CD4-positive, CD25-positive, alpha-beta regulatory T cell (primary cell): ENCODE measurements at places on chromosomes 1 and 21. TPM values are rescaled to one million over a fixed set of nuclear protein-coding genes. Genes with fewer than 3 reads are reported as not detected.

DNA sequence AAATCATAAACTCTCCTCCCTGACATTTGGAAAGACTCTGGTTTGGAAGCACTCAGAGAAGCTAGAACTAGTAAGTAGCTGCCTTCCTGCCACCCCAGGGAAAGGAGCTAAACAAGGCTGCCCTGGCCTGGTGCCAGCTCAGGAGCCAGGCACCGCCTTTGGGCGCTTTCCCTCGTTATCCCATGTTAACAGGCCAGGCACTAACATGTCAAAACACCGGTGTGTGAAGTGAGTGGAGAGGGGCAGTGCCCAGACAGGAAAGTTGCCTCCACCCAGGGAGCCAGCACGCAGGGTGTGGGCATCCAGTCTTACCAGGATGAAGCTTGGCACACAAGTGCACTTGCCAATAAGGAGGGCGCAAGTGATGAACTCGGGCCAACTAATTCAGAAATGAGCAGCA, 346.8 kb downstream of the RRAGC start:
- no peak for DNase-seq

DNA sequence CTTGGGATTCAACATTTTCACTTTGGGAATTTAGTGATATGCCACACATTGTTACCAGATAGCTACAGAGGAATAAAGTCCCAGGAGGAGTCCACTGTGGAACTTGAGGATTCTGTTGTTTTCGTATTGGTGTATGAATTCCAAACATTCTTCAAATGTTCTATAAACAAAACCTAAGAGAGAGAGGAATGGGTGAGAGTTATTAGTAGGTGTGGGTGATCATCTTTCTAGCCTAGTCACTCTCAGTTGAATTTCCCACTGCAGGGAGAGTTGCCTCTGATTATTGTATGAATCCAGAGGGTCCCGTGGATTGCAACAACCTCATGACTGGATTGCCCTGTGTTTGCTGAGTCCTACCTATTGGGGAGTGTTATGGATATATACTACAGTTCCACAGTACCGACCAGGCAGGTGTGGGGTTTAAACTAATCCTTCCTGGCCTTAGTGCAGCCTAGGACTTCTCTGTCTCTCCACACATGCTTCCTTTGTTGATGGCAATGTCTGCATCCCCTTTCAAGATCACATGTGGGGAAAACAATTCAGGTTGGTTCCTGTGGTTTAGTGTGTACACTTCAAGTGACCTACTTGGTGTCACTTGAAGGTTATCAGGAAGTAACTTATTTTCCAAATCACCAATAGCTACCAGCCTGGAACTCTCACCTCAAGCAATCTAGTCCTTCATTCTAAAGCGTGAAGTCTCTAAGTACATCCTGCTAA, 91.8 kb downstream of the ADCY10 start:
- no peak for DNase-seq

- no peak for DNase-seq
These were observed 22.9 kb upstream of the VPS13D start for GRCh38 chr1:12206792-12207424.

GRCh38 chr1:215444715-215445414, 122.2 kb upstream of the KCTD3 start:
- no peak for DNase-seq

GRCh38 chr1:112626193-112626592, 6.6 kb downstream of the CAPZA1 start:
- no peak for DNase-seq

GRCh38 chr1:16724718-16725438, 15.4 kb upstream of the RNU1-4 start:
- DNase-seq: no peak

GRCh38 chr1:10530281-10530740, 55.6 kb downstream of the PEX14 start:
- DNase-seq: no peak

DNA sequence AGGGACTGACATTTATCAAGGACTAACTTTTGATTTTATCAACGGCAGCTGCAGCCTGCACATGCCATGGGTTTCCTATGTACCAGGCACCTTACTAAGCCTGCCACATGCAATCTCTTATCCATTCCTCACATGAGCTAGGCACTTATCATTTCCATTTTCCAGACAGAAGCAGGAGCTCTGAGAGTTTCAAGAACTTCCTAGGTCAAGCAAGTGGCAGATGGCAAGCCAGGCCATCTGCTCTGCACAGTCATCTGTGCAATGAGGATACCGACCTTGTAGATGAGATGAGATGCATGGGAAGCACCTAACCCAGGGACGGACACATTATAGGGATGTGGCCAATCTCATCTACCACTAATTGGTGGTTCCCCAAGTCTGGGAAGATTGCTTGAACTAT, 339.4 kb upstream of the USP24 start:
- no peak for DNase-seq

GRCh38 chr1:185636848-185637247, 97.3 kb upstream of the HMCN1 start:
- DNase-seq: no peak

DNA sequence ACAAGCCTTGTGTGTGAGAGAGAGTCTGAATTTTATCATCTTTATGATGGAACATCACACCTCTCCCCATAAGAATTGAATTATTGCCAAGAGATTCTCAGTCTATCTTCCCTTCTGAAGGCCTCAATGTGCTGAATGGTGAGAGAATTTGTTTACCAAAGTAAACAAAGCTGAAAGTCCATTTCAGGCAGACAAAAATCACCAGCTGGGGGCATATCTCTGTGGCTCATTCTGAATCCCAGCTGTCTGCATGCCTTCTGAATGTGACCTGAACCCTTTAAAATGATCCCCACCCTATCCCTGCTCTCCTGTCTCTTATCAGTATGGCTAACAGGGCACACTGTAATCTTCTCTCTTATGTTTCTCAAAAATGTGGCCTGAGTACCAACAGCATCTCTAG, 99.1 kb upstream of the CAMK1G start:
- no peak for DNase-seq

GRCh38 chr1:26726784-26727183, 31.0 kb downstream of the ARID1A start:
- no peak for DNase-seq

DNA sequence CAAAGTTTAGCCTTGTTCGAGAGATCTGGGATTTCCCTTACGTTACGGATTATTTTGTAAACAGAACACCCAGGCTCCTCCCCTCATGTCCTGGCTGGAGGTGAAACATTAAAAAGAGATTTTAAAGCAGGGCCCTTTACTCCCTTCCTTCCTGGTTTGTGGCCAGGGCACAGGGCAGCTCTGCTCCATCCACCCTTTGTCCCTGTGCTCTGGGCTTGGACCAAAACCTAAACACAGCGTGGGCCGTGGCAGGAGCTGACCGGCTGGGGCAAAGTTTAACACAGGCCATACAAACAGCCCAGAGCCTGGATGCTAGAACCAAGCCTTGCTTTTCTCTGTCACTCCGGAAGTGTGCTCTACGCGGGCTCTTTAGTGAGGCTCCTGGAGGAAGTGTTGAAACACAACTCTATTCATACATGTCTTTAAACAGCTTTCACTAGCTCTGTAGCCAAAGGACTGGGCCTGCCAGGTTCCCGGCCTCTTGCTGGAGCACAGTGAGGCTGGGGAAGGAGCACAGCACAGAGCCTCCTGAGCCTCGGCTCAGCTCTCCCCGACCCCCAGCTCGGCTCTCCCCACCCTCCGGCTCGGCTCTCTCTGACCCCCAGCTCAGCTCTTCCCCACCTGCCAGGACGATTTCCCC, 84.7 kb downstream of the PDE9A start:
- DNase-seq: no peak

DNA sequence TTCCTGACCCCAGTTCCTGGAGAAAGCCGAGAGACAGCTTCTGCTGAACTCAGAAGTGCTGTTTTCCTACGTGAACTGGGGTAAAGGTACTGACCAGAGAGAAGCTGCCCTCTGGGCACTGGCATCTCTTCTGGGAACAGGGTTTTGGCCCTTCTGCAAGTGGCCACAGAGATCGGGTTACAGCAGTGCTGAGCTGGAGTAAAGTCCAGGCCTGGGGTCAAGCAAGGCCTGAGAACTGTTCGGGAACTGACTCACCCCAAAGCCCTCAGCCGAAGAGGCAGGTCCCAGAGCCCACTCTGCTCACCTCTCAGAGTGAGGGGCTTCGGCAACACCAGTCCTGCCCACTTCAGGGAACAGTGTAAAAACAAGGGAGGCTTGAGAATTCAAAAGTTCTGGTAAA, 177.2 kb upstream of the RUNX1 start:
- DNase-seq: no peak

DNA sequence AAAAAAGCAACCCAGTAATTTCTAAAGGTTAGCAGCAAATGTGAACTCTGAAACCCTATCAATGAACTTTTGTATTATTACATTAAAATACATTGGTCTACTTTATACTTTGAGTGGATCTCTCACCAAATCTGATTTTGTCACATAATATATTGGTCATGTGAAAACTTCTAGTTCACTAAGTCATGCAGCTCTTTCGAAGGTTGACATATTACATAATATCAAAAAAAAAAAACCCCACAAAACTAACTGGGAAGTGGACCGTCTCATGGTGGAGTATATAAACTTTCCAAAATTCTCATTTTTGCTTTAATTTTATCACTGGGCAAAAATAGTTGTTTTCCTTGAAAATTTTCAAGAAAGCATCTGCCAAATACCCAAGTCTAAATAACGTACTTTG, 50.4 kb downstream of the GATAD2B start:
- no peak for DNase-seq

DNA sequence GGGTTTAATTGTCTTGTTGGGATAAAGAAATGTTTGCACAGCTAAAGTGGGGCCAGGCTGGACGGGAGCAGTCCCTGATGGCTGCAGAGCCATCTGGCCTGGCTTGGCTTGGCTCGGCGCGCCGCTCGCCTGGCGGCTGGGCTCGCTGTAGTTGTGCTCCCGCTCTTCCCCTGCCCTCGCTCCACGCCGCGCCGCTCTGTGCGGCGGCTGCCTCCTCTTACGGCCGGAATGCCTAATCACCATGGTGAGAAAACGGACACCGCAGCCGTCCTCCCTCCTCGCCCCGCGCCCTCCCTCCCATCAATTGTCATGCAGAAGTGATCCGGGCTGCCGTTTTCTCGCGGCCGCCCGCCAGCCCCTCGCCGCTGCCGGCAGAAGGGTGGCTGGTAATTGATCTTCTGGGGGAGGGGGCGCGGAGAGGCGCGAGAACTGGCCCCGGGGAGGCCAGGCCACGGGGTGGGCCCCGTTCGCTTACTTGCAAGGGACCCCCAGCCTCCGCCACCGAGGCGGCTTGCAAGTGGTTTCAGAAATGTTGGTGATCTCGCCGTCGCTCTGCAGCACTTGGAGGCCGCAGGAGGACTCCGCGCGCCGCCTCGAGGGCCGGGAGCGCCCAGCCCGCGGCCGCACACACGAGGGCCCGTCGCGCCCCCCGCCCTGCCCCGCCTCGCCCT, 12.4 kb downstream of the RNF220 start:
- DNase-seq: no peak

DNA sequence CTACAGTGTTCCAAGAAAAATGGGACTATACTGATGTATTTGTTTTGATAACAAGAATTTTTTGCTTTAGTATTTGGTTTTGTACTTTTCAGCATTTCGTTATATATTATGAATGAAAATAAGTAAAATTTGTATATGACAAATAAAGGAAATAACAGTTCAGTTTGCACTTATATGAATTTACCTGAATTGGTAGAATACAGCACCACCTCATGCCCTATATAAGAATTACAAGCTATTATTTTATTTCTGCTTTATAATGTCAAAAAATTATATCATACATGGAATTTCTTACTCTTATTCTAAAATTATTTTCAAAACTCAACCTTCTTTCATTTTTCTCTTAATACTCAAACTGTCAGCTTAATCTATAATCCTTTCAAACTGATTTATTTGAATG, 14.6 kb downstream of the EFCAB7 start:
- DNase-seq: peak; percentile 16

DNA sequence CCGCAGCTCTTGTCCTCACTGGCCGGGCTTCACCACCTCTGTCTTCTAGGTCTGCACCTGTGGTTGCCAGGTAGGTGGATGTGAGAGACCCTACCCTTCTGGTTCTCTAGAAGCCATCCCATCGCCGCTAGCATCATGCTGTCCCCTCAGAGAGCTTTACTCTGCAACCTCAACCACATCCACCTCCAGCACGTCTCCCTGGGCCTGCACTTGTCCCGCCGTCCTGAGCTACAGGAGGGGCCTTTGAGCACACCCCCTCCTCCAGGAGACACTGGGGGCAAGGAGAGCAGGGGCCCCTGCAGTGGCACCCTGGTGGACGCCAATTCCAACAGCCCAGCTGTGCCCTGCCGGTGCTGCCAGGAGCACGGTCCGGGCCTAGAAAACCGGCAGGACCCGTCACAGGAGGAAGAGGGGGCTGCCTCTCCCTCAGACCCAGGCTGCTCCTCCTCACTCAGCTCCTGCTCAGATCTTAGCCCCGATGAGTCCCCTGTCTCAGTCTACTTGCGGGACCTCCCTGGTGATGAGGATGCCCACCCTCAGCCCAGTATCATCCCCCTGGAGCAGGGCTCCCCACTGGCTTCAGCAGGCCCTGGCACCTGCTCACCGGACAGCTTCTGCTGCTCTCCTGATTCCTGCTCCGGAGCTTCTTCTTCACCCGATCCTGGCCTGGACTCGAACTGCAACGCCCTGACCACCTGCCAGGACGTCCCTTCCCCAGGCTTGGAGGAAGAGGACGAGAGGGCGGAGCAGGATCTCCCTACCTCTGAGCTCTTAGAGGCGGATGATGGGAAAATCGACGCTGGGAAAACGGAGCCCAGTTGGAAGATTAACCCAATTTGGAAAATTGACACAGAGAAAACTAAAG, 1.2 kb downstream of the RUSC1 start:
- DNase-seq: no peak

- no peak for DNase-seq
These were observed 695 bp upstream of the NTPCR start for GRCh38 chr1:232949636-232950196.

DNA sequence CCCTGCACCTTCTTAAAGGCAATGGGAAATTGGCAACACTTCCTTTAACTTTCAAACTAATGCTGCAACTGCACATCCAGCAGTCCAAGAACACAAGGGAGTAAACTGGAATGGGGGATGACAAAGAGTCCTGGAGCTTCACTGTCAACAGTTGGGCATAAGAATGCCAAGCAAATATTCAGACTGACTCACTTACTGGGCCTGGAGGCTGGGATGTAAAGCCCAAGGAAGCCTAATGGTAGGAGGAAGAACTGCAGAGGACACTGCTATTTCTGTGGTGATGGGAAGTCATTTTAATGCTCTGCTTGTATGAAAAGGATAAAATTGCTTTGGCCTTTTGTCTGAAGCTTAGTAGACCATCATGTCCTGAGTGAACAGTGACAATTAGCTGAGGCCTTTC, 15.7 kb upstream of the DMRTA2 start:
- no peak for DNase-seq

Gene F13B
- not detected for total RNA-seq

Gene SPRTN
- total RNA-seq: 31.3 TPM

Gene GRIK1
- total RNA-seq: not detected

Gene LDLRAP1
- 98.7 TPM for total RNA-seq

Gene SPATA1
- 2.4 TPM for total RNA-seq

Gene TAS1R1
- not detected for total RNA-seq

Gene ODF2L
- total RNA-seq: 92.1 TPM

Gene ILDR2
- total RNA-seq: 0.67 TPM

Gene CELA3A
- not detected for total RNA-seq

Gene G0S2
- not detected for total RNA-seq

Gene DLGAP3
- 1.2 TPM for total RNA-seq

Gene CAMTA1
- 48.8 TPM for total RNA-seq
